ENCODE measurements at places on chromosomes 1 and 21.

- no peak for DNase-seq
Measured at GRCh38 chr1:21514245-21514644, 5.0 kb downstream of the ALPL start.

DNA sequence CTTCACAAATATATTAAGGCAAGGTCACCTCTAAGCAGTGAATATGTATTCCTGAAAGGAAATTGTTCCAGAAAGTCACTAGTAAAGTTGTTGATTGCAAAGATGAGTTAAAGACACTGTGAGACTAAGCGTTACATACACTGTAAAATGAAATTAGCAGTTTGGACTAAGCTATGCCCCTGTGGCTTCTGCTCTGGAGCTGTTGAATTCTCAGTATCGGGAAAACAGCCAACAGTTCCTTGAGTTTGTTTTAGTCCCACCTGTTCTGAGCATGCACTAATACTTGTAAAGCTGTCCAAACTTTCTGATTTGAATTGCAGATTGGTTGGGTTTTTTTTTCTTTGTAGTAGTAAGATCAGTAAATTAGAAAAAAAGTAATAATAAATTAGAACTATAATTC, 21.0 kb downstream of the ANGPTL1 start:
- DNase-seq, result no peak

GRCh38 chr1:28642056-28642846, 616 bp downstream of the TAF12 start:
- no peak for DNase-seq

- no peak for DNase-seq
Measured at GRCh38 chr1:113963281-113963906, 15.9 kb upstream of the OLFML3 start.

- DNase-seq, result no peak
Measured at GRCh38 chr1:215201283-215201682, 118.7 kb downstream of the KCNK2 start.

GRCh38 chr1:44549510-44549909, 124.8 kb downstream of the TMEM53 start:
- DNase-seq, result no peak

GRCh38 chr1:226092965-226093364, 30.4 kb downstream of the H3-3A start:
- DNase-seq, result no peak

DNA sequence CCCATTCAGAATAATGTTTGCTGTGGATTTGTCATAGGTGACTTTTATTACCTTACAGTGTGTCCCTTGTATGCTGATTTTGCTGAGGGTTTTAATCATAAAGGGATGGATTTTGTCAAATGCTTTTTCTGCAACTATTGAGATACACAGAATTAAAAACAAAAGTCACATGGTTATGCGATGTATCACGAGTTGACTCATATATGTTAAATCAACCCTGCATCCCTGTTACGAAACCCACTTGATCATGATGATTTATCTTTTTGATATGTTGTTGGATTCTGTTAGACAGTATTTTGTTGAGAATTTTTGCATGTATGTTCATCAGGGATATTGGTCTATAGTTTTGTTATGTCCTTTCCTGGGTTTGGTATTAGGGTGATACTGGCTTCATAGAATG, 10.7 kb upstream of the OR2T34 start:
- DNase-seq, result peak; percentile 9

GRCh38 chr1:228396770-228397662, 9.6 kb downstream of the TRIM11 start:
- no peak for DNase-seq

DNA sequence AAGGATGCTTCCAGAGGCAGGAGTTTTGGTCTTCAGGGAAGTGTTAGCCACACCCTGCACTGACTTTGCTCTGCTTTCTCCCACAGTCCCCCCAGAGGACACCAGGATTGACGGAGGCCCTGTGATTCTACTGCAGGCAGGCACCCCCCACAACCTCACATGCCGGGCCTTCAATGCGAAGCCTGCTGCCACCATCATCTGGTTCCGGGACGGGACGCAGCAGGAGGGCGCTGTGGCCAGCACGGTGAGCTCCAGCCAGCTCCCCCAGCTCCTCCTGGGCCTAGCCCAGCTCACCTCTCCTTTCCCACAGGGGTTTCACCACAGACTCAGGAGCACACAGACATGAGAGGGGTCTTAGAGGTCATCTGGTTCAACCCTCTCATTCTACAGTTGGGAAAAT, 90.9 kb downstream of the KIRREL1 start:
- no peak for DNase-seq

- DNase-seq, result peak; percentile 96
Measured at GRCh38 chr1:109483672-109484518, at the start of gene ATXN7L2. ATXN7L2 (plus strand) TSS chr1:109483905; CDS start chr1:109483954, 49 bp downstream.

DNA sequence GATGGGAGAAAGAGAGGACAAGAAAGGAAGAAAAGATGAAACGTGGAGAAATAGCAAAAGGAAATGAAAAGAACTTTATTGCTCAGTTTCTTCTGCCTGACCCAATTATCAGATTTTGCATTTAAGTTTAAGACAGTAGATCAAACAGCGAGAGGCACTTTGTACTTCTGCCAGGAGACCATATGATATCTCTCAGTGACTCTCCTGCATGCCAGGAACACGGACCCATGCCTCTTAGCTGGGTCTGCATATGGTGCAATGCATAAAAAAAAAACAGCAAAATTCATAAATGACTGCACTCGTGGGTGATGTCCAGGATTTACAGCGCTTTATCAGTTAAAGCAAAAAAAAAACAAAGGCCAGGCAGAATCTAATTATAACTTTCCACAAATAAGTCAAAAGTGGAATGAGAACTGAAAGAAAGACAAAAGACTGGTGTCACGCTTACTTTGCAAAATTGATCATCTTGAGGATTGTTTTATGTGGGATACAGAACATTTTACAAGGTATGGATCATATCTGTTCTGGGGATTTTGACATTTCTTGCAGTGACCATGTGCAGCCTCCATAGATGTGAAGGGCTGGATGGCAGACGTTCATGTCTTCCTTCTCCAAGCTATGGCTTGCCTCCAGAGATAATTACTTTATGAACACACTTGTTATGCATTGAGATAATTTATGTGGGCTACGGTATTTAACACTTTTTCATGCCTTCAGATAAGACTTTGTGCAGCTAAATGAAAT, 79.5 kb downstream of the RUNX1 start:
- no peak for DNase-seq

DNA sequence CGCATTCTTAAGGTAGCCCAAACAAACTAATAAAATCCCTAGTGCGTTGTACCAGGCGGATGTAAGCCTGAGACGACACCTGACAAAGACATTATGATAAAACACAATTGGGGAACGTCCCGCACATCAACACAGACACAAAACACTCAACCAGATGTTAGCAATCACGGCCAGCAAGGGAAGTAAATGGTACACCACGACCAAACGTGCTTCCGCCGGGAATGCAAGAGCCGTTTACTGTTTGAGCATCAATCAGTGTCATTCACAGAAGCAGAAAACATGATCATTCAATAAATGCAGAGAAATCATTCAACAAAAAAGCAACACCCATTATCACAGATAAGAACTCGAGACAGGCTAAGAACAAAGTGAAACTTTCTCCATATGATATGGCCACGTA, 49.4 kb upstream of the COL18A1 start:
- DNase-seq, result no peak

GRCh38 chr1:200274116-200274515, 135.7 kb downstream of the ZNF281 start:
- DNase-seq, result no peak

- DNase-seq, result peak; percentile 16
Measured at GRCh38 chr1:230568008-230568407, 74.3 kb upstream of the COG2 start.

- peak; percentile 14 for DNase-seq
Measured at GRCh38 chr1:225977937-225978748, 21.0 kb downstream of the SDE2 start.

- peak; percentile 51 for DNase-seq
Measured at GRCh38 chr1:204513117-204513716, 3.0 kb upstream of the MDM4 start.

GRCh38 chr1:212565079-212565478, 43.5 kb upstream of the ATF3 start:
- no peak for DNase-seq

DNA sequence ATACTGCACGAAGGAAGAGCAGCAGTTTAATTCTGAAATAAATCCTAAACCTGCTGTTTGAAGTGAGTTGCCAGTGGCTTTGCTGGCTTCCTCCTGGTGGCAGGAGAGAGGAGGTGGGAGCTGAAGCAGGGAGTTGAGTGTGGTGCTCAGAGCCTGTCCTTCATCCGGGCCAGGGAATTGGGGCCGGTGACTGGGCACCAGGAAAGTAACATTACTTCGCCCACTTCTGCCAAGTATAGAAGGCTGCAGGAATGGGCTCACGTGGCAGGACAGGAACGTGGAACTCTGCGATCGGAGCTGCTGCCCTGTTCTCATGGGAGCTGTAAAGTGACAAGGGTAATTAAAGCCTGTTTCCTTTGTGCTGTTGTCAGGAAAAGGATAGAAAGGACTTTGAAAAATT, 8.7 kb downstream of the TOR3A start:
- DNase-seq, result no peak

GRCh38 chr1:54949053-54949452, 31.4 kb upstream of the TMEM61 start:
- peak; percentile 12 for DNase-seq
